Prostate gland (tissue), 2 donors: ENCODE measurements at places on chromosomes 2 and 18. TPM values are rescaled to one million over a fixed set of nuclear protein-coding genes. Genes with fewer than 3 reads are reported as not detected.

The POTEI gene
- total RNA-seq = 3.9 TPM

The SETBP1 gene
- total RNA-seq = 28.4 TPM

The DTNB gene
- total RNA-seq = 61.9 TPM

The ANKRD44 gene
- total RNA-seq = 11.2 TPM

The C2orf66 gene
- total RNA-seq = 0.32 TPM

The INO80B gene
- total RNA-seq = 28.3 TPM

The KATNAL2 gene
- 4.2 TPM for total RNA-seq

The TYW5 gene
- 7.3 TPM for total RNA-seq

The FABP1 gene
- total RNA-seq = not detected

The CHN1 gene
- 7.8 TPM for total RNA-seq
